ENCODE measurements at places on chromosomes 1 and 21. TPM values are rescaled to one million over a fixed set of nuclear protein-coding genes. Genes with fewer than 3 reads are reported as not detected.

Gene SYCP1
- total RNA-seq = not detected

Gene PATJ
- 14.5 TPM for total RNA-seq

Gene GPR137B
- 5.1 TPM for total RNA-seq

Gene ILDR2
- total RNA-seq = 5.4 TPM

Gene DNAJC6
- total RNA-seq = 1.3 TPM

Gene TSPEAR
- not detected for total RNA-seq

Gene CELA3A
- not detected for total RNA-seq

Gene PLA2G4A
- total RNA-seq = not detected

Gene NR1I3
- total RNA-seq = not detected

Gene MAP3K21
- 2.0 TPM for total RNA-seq

Gene RSPH1
- total RNA-seq = not detected

Gene BCL2L15
- 2.5 TPM for total RNA-seq

Gene C1orf56
- 1.4 TPM for total RNA-seq

Gene TRIM67
- total RNA-seq = not detected

Gene CYP4Z1
- not detected for total RNA-seq

Gene TMEM234
- 16.8 TPM for total RNA-seq

Gene RPTN
- not detected for total RNA-seq

Measured in activated naive CD4-positive, alpha-beta T cell treated with anti-CD3 and anti-CD28 coated beads, Interleukin-2, amount 10 ng/mL, durations not matched to agents 5 hours and 36 hours (primary cell).